ENCODE measurements at places on chromosomes 11 and 22.

DNA sequence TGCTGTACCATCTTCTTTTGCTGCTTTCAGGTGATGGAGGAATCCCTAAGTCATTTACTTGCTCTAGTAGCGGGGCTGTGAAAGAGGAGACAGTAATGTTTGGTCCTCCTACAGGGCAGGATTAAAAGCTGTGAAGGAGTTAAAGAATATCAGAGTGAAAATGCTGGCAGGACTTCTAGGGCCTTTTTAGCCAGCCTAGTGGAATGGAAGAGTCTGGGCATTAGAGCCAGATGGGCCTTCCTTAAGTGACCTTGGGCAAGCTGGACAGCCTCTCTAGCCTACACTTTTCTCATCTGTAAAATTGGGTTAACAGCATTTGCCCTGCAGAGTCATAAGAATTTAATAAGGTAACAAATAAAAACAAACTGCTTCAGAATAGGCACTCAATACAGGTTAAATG is 114.7 kb downstream of the RBFOX2 start:
- no peak for DNase-seq

GRCh38 chr11:12167061-12168000 is 56.9 kb downstream of the MICAL2 start:
- DNase-seq = no peak

DNA sequence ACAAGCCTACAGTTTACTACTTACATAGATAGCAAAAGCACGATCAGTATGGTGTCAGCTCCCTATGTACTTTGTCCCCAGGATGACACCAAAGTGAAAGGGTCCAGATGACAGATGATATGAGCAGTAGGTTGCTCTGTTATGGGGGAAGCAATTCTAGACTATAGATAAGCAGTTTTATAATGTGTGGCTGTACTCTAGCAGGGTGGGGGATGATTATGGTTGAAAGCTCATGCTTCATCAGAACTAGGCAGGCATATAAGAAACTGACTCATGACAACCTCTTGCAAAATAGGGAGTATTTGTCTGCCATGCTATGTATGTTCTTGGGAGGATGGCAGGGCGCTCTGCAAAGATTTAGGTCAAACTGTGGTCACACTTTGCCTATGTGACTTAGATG is 158.2 kb upstream of the ZBED5 start:
- DNase-seq = no peak

DNA sequence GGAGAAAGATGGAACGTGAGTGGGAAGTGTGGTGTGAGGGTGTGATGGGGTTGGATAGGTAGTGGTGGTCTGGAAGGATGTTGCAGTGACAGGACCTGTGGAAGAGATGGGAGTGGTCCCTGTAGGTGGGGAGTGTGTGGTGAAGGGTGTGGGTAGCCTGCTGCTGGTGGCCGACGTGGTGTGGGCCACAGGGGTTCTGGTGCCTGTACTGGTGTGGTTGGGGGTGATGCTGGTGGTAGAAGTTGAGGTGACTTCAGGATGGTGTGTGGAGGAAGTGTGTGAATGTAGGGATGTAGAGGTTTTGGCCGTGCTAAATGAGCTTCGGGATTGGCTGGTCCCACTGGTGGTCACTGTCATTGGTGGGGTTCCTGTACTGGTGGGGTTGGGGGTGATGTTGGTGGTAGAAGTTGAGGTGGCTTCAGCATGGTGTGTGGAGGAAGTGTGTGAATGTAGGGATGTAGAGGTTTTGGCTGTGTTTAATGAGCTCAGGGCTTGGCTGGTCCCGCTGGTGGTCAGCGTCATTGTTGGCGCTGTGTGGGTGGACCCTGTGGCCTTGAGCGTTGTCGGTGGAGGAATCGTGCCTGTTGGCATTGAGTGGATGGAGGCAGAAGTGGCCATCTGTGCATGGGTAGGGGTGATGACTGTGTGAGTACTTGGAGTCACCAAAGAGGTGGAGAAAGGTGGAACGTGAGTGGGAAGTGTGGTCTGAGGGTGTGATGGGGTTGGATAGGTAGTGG is 19.1 kb downstream of the MUC6 start:
- DNase-seq = no peak

GRCh38 chr22:46096706-46097230 is 53.6 kb upstream of the PPARA start:
- no peak for DNase-seq

DNA sequence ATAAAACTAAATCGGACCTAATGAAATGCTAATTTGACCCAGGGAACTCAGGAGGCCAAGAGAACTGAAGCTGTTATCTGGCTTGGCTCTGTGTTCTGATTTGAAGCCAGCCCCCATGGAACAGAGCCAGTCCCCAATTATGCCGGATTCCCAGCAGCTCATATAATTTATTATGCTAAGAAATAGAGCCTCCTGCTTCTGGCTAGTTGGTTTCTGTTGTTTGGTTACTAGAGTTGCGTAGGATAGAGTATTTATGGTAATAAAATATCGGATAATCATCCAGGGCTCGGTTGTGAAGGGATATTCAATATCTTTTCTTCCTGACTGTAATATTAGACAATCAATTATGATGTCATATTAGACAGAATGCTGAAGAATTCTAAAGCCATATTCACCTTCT is 120.4 kb upstream of the TTC12 start:
- no peak for DNase-seq

DNA sequence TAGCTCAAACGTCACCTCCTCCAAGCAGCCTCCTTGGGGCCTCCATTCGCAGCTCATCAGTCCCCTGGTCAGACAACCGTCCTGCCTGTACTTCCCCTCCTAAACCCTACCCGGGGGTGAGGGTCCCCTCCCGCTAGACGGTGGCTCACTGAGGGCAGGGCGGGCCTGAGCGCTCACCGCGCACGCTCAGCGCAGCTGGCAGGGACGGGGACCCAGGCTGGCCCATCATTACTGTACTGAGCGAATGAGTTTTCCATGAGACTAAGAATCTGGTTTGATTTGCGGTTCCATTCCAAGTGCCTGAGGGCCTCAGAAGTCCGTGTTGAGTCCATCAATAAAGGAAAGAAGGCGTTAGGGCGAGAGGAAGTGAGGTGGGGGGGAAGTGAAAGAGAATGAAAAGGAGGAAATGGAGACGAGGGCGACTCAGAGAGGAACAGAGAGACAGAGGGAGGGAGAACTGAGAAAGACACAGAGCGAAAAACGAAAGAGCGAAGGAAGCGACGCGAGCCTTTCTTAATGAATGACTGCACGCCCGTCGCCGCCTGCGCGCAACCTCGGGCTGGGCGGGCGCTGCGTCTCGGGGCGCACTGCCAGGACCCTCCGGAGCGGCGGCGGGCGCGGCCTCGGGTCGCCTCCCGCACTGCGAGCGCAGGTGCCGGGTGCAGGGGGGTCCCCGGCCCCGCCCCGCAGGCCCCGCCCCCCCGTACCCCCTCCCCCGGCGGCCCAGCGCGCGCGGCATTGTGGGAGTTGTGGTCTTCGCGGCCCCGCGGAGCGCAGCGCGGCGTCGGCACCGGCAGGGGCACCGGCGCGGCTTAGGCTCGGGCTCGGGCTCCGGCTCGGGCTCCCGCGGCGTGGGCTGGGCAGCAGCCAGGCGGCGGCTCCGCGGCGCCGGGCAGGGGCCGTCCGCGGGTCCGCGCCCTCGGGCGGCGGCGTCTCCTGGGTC is at the start of gene ASPHD2:
Gene ASPHD2, plus strand, starts transcription at position 746 of the 943 bp plus-strand sequence. CDS start 4,356 bp downstream, outside the sequence.
- peak; percentile 59 for DNase-seq

DNA sequence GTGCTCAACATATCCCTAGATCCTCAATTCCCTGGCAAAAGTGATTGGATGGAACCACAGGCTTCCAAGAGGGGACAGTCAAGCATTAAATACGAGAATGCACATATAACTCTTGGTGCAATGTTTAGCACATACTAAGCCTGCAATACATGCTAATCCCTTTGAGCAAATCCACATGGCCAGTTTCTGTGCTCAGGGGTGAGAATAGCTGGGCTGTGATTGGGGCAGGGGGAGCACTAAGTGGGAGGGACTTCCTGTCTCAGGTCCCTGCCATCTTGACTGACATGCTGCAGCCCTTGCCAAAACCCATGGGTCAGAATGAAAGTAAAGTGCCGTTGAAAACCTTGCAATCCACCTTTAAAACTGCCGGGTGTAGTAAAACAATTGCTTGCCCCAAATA is 2.7 kb upstream of the ADAMTS15 start:
- DNase-seq = no peak

Data from hepatic stellate cell (primary cell).